ENCODE measurements at places on chromosomes 7 and 10.

- DNase-seq, result no peak
Measured at GRCh38 chr10:11907914-11908313, 84.8 kb downstream of the PROSER2 start.

GRCh38 chr10:15316145-15316544 lies 54.9 kb downstream of the FAM171A1 start:
- DNase-seq, result no peak

GRCh38 chr10:99994801-99995200 lies 14.9 kb downstream of the DNMBP start:
- DNase-seq, result no peak

DNA sequence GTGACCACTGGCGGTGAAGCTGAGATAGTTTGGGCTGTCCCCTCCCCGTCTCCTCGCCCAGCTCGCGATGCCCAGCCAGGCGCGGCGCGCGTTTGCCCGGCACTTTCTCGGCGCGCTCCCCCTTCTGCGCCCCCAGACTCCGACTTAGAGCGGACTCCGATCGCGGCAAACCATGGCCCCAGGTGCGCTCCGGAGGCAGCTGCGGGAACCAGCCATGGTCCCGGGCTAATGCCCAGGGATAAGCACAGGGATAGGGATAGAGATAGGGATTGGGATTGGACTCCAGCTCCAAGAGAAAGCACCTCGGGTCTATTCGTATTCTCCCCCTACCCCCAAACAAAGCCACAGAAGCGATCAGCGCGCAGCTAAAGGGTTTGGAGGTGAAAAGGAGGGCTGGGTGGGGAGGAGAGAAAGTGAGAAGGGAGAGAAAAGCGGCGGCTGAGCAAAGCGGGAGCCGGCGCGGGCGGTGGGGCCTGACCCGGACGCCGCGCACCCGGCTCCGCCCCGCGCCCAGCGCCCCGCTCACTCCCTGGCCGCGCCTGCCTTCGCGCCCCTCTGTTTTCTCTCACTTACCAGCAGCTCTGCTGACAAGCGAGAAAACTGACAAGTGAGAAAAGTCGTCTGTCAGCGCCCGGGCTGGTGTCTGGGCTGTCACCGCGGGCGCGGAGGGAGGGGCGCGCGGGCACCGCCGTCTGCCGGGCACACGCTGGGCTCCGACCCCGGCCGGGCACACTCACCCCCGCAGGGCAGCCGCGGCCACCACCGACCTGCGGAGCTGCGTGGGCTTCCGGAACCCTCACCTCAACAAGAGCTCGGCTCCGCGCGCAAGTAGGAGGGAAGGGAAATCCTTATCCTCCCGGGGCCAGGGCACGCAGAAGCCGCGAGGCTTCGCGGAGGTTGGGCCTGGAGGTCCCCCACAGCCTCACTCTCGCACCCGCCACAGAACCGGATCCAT lies at the start of gene PDE1C:
Gene PDE1C (minus strand): TSS at position 2 of the 955 bp plus-strand sequence.
- DNase-seq, result no peak

DNA sequence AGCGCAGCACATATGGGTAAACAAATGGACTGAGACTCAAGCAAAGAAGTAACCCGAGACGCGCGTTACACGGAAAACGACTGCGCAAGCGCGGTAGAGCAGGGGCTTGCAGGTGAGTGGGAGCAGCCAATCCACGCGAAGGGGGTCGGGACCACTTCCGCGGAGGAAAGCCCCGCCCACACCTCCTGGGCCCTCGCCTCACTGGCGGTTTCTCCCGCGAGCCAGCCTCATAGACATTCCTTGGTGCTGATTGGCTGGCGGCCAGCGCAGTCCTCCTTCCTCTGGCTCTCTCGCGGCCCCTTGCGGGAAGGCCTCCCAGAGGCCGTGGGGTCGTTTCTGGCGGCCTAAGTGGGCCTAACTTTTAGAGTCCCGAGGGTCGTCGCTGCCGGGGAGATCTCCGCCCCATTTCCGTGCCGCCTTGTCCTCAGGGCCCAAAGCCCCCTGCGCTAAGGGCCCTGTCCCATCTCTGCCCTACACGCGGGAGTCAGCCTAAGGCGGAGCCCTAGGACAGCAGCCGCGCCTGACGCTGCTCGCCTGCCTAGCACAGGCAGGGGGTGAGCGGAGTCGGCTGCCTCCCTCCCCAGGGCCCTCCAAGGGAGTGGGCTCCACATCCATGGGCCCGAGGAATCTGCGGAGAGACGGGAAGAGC lies 9.1 kb upstream of the FXYD4 start:
- DNase-seq, result no peak

GRCh38 chr7:109322833-109323232 lies 753.2 kb downstream of the DNAJB9 start:
- no peak for DNase-seq

DNA sequence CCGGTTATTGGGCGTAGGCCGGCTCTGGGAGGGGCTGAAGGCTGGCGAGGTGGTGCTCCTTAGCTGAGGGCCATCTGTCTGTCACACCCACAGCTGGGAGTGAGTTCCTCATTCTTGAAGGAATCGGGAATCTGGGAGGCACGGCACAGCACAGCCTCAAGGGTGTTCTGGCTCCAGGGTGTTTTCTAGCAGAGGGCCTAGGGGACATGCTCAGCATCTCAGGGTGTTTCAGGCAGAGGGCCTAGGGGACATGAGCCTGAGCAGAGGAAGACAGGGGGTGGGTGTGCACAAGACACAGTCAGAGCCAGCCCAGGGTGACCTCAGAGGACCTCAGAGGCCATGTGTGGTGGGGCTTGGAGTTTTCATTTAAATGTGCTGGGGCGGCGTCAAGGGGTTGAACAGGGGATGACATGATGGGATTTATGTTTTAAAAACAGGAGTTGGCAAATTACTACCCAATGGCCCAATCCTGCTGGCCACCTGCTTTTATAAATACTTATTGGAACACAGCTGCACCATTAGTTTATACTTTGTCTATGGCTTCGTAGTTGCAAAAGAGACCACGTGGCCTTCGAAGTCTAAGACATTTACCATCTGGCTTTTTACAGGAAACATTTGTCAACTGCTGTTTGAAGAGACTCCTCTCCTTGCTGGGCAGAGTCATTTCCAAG lies 121.6 kb downstream of the PRKAG2 start:
- DNase-seq, result no peak
